ENCODE measurements at places on chromosomes 2 and 18.

DNA sequence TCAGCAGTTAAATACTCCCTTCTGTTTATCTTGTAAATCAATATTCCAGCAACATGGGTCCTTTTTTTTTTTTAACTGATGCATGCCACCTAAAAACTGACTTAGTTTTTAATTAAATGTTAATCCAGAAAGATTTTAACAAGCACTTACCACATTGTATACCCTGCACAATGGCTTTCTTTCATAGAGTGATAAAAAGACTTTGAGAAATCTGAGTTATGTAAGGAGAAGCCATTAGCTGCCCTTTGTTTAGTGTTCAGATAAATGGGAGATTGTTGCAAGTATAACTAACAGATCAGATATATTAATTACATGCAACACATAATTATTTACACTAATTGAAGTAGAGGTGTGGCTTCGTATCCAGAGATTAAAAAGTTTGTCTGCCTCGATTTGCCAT lies 22.7 kb upstream of the NFATC1 start:
- no peak for DNase-seq

GRCh38 chr2:190405070-190405469 lies 3.1 kb upstream of the MFSD6 start:
- DNase-seq: no peak

DNA sequence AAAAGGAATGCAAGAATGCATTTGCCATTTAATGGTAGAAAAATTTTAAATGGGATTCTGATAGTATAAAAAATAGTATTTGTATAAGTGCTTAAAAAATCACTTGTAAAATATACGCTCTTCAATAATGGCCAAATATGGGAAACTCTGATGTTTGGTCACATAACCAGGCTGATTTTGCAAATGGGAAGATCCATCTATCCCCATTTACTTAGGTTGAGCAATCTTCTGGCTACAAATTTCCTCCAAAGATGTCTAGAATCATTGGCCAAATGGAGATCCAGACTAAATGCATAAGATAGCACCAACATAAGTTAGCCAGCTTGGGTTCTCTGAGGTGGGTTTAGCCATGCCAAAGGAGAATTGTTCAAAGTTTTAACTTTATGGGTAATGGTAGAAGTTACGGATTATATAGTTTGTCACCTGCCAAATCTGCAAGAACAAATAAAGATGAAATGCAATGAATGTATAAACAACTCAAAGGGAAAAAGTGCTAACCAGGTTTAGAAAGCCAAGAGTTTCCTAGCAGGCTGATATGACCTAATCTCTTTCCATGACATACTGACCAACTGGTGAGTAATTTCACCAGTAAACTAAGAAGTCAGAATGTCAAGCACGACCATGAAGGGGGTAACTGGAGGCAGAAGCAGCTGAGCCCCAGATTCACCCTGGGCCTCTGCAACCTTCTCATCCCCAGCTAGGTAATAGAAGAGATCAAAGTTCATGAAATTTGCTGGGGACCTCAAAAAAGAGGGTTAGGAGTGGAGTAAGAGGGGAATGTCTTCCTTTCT lies 10.0 kb downstream of the RHOB start:
- DNase-seq: no peak

- DNase-seq: no peak
Observed at GRCh38 chr2:69571189-69571588, 72.3 kb downstream of the AAK1 start.

Measured in activated CD8-positive, alpha-beta memory T cell treated with anti-CD3 and anti-CD28 coated beads for 24 hours (primary cell).